ENCODE measurements at places on chromosomes 4 and X. TPM values are rescaled to one million over a fixed set of nuclear protein-coding genes. Genes with fewer than 3 reads are reported as not detected.

The RXFP1 gene
- not detected for polyA plus RNA-seq

The TDO2 gene
- polyA plus RNA-seq = 2.5 TPM

The TMEM144 gene
- 5.0 TPM for polyA plus RNA-seq

The MOSPD2 gene
- 26.6 TPM for polyA plus RNA-seq

The BTK gene
- 3.0 TPM for polyA plus RNA-seq

The OR13H1 gene
- not detected for polyA plus RNA-seq

The LARP1B gene
- 25.4 TPM for polyA plus RNA-seq

The CXCL6 gene
- 0.12 TPM for polyA plus RNA-seq

The EDA gene
- 5.8 TPM for polyA plus RNA-seq

The TAF7L gene
- 0.62 TPM for polyA plus RNA-seq

The GRIA3 gene
- polyA plus RNA-seq = 2.7 TPM

The NAT8L gene
- 5.8 TPM for polyA plus RNA-seq

The MND1 gene
- 23.2 TPM for polyA plus RNA-seq

The TEX13B gene
- not detected for polyA plus RNA-seq

The DMP1 gene
- 0.14 TPM for polyA plus RNA-seq

The DMRTC1 gene
- 0.57 TPM for polyA plus RNA-seq

The HPGDS gene
- 5.2 TPM for polyA plus RNA-seq

GRCh38 chrX:16394290-16394689 is 227.0 kb downstream of the MAGEB17 start:
- DNase-seq = no peak

- DNase-seq = no peak
Measured at GRCh38 chrX:46547857-46548256, 2.6 kb upstream of the ZNF674 start.

DNA sequence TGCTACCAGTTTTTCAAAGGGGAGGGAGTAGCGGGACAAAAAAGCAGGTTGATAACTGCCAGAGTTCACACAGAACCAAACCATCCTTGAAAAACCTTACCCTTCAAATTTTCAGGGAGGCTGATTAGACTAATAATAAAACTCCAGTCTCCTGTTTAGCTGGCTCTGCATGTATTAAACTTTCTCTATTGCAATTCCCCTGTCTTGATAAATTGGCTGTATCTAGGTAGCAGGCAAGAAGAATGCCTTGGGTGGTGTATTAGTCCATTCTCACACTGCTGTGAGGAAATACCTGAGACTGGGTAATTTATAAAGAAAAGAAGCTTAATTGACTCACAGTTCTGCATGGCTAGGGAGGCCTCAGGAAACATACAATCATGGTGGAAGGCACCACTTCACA is 18.1 kb upstream of the PLP1 start:
- DNase-seq = no peak

GRCh38 chrX:2311501-2311900 is 189.3 kb downstream of the DHRSX start:
- no peak for DNase-seq

DNA sequence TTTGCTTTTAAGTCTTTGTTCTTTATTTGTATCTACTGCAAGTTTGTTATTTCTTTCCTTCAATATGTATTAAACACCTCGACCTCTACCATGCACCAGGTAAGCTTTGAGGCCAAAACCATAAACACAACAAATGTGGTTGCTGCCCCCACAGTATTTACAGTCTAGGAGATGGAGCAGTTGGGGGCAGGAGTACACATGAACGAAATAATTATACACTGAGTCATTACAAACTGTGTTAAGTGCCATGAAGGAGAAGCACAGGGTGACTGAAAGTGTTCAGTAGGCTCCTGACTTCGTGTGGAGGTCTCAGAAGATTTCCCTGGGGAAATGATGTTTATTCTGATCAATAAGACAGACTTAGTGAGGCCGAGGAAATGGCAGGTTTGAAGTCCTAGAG is 30.3 kb downstream of the SLC25A43 start:
- no peak for DNase-seq

- no peak for DNase-seq
Measured at GRCh38 chr4:176885224-176885623, 92.5 kb upstream of the VEGFC start.

GRCh38 chrX:15721911-15722310 is 16.2 kb upstream of the CA5B start:
- no peak for DNase-seq

DNA sequence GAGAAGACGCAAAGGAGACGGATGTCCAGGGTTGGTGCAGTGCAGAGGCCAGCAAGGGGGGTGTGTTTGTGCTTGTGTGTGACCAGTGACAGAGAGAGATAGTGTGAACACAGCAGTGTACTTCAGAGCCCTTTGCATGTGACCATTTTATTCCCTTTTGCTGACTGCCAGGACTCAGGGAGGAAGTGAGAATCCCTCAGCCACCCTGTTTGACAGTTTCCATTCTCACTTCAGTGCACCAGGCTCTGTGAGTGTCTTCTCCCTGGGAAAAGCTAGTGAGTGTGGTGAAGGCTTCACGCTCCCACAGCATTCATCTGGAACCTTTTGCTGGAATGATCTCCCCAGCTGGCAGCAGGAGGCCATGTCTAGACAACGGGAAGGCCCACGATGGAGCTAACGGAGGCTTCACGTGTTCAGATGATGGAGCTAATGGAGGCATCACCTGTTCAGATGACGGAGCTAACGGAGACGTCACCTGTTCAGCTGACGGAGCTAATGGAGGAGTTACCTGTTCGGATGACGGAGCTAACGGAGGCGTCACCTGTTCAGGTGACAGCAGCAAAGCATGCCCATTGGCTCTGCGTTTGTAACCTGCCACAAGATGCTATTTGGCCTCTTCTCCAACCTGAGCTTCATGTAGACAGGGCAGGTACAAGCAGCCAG is 195.4 kb downstream of the AFAP1 start:
- no peak for DNase-seq

GRCh38 chr4:37400241-37400881 is 155.8 kb downstream of the NWD2 start:
- no peak for DNase-seq

DNA sequence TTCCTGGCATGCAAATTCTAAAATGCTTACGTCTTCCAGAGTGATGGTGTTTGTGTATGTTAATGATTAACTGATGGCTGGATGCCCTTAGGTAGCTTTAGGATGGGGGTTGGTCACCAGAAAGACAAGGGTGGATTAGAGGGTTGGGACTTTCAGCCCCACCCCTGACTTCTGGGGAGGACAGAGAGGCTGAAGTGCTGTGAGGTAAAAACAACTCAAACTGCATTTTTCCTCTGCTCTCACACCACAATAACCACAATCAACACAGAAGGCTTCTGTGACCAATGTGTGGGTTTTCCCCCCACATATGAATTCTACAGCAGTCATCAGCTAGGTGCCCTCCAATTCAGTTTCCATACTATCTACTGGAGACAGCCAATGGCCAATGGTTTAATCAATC is 18.7 kb upstream of the DDIT4L start:
- no peak for DNase-seq

- DNase-seq = peak; percentile 9
Measured at GRCh38 chr4:146522869-146523205, 1.1 kb upstream of the SLC10A7 start.

GRCh38 chr4:168724243-168724642 is 227.4 kb downstream of the PALLD start:
- no peak for DNase-seq

DNA sequence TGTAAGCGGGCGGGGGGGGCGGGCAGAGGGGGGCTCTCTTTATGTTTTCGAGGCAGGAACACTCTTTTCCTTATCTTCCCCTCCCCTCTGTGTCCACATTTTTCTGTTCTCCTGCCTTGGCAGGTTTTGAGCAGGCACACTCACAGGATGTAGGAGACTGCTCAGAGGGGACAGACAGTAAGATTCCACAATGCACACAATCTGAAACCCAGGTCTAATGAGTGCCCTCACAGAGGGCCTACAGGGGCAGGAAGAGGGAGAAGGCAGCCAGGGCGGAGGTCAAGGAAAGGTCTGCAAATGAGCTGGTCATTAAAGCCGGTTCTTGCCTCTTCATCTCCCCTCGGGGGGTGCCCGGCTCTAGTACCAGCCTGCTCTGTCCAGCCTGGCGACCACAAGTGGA is 106.1 kb upstream of the ATP6AP2 start:
- DNase-seq = no peak

GRCh38 chr4:83217721-83218522 is 66.7 kb downstream of the COQ2 start:
- no peak for DNase-seq

DNA sequence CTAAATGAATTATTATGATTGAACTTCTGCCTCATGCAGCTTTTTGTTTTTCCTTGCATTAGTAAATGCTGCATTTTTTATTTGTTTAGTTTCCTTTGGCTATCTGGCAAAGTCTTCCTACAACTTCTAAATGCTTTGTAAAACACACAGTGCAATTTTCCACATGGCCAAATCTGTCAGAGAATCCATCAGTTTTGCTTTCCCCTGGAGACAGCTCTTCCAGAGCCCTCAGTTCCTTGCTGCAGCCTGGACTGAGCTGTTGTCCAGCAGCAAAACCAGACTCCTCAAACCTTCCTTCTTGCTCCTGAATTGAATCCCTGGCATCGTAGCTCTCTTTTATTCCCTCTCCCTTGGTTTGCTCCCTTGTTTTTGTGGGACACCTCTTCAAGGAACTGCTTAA is 42.6 kb downstream of the MED28 start:
- no peak for DNase-seq

DNA sequence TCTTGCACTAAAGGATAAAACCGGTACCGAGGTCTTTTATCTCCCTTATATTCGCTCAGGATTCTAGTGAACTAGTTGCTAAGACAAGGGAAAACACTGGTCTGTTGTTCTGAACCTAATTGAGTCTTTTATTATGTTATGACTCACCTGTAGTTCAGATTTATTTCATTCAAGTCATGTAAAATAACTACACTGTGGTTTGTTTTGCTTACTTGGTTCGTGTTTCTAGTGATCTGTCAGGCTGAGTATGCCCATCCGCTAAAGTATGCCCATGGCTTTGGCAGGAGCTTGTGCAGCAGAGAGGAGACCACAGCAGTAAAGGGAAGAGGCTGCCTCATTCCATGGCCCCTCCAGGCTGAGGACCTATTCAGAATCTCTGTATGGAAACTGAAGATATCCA is 126.1 kb downstream of the AFF1 start:
- DNase-seq = no peak

GRCh38 chr4:47499700-47500099 is 14.6 kb downstream of the ATP10D start:
- DNase-seq = no peak

GRCh38 chr4:71130827-71131603 is 137.6 kb downstream of the DCK start:
- no peak for DNase-seq

GRCh38 chr4:13944095-13944511 is 316.6 kb upstream of the BOD1L1 start:
- no peak for DNase-seq

- DNase-seq = no peak
Measured at GRCh38 chr4:138835832-138836533, 179.6 kb upstream of the NOCT start.

- DNase-seq = no peak
Measured at GRCh38 chr4:88728146-88728545, 30.5 kb upstream of the NAP1L5 start.

GRCh38 chr4:41575207-41575606 is 37.2 kb downstream of the LIMCH1 start:
- DNase-seq = no peak

DNA sequence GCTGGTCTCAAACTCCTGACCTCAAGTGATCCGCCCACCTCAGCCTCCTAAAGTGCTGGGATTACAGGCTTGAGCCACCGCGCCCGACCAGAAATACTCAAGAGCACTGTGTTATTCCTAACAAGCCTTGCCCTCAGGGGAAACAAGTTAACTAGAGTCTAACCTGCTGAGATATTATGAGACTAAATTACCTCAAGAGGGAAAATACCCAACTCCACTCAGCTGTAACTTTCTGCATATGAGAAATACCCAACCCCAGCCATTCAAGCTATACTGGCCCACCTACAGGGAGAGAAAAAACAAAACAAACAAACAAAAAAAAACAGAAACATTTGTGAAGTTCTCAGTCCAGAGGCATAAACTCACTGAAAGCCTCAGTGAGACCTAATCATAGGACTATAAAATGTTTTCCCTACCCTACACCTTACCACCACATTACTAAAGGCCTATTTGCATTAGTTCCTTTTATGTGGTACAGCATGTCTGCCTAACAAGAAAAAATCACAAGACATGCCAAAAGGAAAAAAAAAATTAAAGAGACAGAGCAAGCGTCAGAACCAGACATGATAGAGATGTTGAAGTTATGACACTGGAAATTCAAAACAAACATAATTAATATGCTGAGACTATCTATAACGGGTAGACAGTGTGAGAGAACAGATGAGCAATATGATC is 876.0 kb downstream of the FSTL5 start:
- no peak for DNase-seq

- no peak for DNase-seq
Measured at GRCh38 chr4:120018786-120019185, 47.9 kb downstream of the MAD2L1 start.

- DNase-seq = peak; percentile 48
Measured at GRCh38 chrX:51893931-51894696, 691 bp downstream of the MAGED1 start.

DNA sequence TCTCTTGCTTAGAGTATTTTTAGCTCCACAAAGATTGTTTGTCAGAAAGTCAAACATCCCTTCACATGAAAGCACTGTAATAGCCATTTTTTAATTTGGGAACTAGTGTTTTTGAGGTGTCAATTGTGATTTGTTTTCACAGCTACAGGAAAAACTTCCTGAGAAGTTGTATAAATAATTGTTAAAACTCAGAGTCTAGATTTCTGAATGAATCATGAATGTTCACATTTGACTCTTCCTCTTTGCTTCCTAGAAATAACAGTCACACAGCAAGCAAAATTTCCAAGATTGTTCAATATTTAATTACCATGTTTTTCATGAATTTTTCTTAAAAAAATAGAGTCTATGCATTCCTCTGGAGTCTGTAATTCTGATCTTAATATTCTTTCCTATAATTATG is 156.9 kb upstream of the SLC7A11 start:
- no peak for DNase-seq

GRCh38 chrX:16786791-16787735 is 797 bp downstream of the TXLNG start:
- no peak for DNase-seq

- no peak for DNase-seq
Measured at GRCh38 chr4:23991444-23991843, 101.6 kb upstream of the PPARGC1A start.

DNA sequence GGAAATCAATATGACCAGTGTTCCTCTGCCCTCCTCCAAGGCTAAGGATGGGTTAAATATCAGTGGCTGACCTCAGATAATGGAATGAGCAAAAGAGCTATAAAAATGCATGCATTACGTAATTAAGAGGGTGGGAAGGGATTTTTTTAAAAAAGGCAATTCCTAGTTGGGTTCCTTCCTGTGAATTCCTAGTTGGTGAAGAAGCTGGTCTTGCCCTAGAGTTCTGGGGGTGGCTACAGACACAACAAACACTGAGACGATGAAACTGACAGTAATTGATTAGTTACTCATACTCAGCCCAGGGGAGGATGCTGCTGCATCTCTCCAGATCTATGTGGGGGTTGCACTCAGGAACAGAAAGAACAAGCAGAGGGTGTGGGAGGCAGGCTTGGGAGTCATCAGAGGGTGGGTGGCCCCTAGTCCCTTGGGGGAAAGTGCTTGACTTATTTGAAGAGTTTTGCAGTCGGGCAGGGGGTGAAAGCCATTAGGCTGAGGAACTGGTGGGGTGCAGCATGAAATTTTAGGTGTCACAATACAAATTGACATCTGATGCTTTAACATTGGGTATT is 662.0 kb upstream of the FRG1 start:
- DNase-seq = no peak

Measured in renal cortex interstitium (tissue), 15 donors.